ENCODE measurements at places on chromosomes 3 and 15.

GRCh38 chr3:112114576-112115160 lies 18.4 kb downstream of the GCSAM start:
- no peak for DNase-seq

- DNase-seq = peak; percentile 33
Observed at GRCh38 chr15:94327356-94327936, 96.1 kb downstream of the MCTP2 start.

GRCh38 chr15:71485094-71485693 lies 325.2 kb upstream of the NR2E3 start:
- peak; percentile 15 for DNase-seq

- no peak for DNase-seq
Observed at GRCh38 chr15:65551183-65551582, 20.9 kb downstream of the HACD3 start.

- no peak for DNase-seq
Observed at GRCh38 chr3:123424321-123424998, 24.4 kb downstream of the ADCY5 start.

Data from EH (cell line).